Esophagus muscularis mucosa (tissue), 4 donors: ENCODE measurements at places on chromosomes 2 and 18. TPM values are rescaled to one million over a fixed set of nuclear protein-coding genes. Genes with fewer than 3 reads are reported as not detected.

OR6B2 gene
- total RNA-seq: not detected

SLC14A1 gene
- 4.8 TPM for total RNA-seq

COL6A3 gene
- total RNA-seq: 96.2 TPM

ZNF638 gene
- total RNA-seq: 77.1 TPM

STAT4 gene
- 0.26 TPM for total RNA-seq

DNA sequence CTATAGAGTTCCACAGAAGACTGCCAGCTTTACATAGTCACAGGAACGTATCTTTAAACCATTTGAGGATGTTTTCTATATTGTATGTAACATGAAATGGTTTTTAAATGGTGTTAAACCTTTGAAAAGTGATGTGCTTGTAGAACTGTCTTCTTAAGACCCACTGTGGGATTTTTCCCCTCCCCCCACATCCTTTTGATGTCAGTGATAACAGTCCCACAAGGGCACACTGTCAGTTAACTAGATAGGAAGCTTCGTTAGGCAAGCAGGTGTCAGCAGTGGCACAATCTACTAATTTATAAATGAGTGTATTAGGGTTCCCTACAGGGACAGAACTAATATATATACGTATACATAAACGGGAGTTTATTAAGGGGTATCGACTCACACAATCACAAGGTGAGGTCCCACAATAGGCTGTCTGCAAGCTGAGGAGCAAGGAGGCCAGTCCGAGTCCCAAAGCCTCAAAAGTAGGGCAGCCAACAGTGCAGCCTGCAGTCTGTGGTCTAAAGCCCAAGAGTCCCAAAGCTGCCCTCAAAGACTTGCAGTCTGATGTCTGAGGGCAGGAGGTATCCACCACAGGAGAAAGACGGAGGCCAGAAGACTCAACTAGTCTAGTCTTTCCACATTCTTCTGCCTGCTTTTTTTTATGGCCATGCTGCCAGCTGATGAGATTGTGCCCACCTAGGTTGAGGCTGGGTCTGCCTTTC is 23.8 kb upstream of the HNRNPLL start:
- no peaks in the 10 kb centered on the region for H3K36me3 ChIP-seq
- H3K4me1 ChIP-seq: no peaks in the 10 kb centered on the region

DNA sequence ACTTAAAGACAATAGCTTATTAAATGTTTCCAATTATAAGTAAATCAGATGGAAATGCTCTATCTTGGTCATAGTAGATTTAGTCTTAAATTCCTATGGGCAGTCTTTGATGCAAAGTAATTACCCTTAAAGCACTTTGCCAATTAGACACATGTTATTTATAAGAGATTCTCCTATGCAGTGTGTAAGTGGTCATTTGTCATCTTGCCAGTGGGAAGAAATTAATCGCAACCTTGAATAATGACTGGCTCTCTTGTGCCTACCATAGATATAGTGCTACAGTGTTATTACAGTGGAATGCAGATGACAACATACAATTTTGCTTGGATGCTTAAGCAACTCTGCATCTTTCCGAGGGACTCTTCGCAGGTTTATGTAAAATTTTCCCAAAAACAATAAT is 311.0 kb upstream of the THUMPD2 start:
- no peaks in the 10 kb centered on the region for H3K27me3 ChIP-seq
- H3K36me3 ChIP-seq: no peaks in the 10 kb centered on the region
- DNase-seq: no peak
- H3K27ac ChIP-seq: no peak overlapping the region

DNA sequence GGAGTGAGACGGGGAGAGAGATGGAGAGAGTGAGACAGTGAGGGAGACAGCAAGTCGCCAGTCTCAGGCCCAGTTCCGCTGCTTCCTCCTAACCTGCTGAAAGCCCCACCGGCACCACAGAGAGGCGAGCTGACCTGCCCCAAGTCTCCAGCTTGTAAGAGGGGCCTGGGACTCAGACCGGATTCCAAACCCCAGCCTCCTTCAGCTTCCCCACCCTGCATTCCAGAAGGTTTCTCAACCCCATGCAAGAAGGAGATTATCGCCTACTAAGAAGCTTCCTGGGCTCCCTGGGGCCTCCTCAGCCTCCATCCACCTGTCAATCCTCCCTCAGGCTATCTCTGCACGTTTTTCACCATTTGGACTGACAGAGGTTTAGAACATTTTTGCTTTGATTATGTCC is 173.1 kb upstream of the RAB6C start:
- no peaks in the 10 kb centered on the region for H3K27me3 ChIP-seq
- H3K36me3 ChIP-seq: no peaks in the 10 kb centered on the region
- DNase-seq: no peak
- H3K4me1 ChIP-seq: no peaks in the 10 kb centered on the region
- no peak overlapping the region for H3K4me3 ChIP-seq

DNA sequence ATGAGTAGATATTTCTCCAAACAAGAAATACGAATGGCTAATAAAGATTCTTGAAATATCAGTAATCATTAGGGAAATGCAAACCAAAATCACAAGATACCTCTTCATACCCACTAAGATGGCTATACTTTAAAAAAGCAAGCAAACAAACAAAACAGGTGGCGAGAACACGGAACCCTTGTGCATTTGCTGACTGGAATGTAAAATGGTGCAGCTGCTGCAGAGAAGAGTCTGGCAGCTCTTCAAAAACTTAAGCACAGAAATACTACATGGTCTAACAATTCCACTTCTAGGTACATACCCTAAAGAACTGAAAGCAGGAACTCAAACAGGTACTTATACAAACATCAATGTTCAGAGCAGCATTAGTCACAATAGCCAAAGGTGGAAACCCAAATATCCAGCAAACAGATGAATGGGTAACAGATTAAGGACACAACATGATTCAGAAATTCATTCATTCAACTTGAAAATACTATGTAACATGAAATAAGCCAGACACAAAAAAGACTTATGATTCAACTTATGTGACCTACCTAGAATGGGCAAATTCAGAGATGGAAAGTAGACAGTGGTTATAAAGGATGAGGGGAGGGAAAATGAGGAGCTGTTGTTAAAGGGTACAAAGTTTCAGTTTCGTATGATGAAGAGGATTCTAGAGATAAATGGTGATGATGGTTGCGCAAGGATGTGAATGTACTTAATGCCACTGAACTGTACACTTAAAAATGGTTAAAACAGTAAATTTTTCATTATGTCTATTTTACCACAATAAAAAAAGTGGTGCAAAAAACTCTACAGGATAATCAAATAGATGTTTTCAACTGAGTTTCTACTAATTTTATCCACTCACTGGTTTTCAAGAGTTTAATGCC is 26.9 kb upstream of the GPR75 start:
- H3K36me3 ChIP-seq: peaks cover 97% of the 10 kb centered on the region
- no peaks in the 10 kb centered on the region for H3K27me3 ChIP-seq
- H3K4me3 ChIP-seq: no peak overlapping the region
- no peak overlapping the region for H3K27ac ChIP-seq
- DNase-seq: no peak

- no peaks in the 10 kb centered on the region for H3K27me3 ChIP-seq
- H3K27ac ChIP-seq: no peak overlapping the region
- DNase-seq: no peak
- no peaks in the 10 kb centered on the region for H3K36me3 ChIP-seq
- no peaks in the 10 kb centered on the region for H3K4me1 ChIP-seq
Measured at GRCh38 chr18:23703057-23703986, 14.1 kb downstream of the LAMA3 start.

- H3K27me3 ChIP-seq: no peaks in the 10 kb centered on the region
- no peak for DNase-seq
- no peak overlapping the region for H3K4me3 ChIP-seq
- no peak overlapping the region for H3K27ac ChIP-seq
- H3K36me3 ChIP-seq: peaks cover 29% of the 10 kb centered on the region
Measured at GRCh38 chr2:20698916-20699613, 32.1 kb downstream of the GDF7 start.

- H3K4me3 ChIP-seq: no peak overlapping the region
- no peak overlapping the region for H3K27ac ChIP-seq
- no peaks in the 10 kb centered on the region for H3K4me1 ChIP-seq
- DNase-seq: no peak
- no peaks in the 10 kb centered on the region for H3K27me3 ChIP-seq
Measured at GRCh38 chr2:50719837-50720696, 311.9 kb downstream of the NRXN1 start.

GRCh38 chr2:10473121-10473756 is 25.1 kb upstream of the ODC1 start:
- H3K27ac ChIP-seq: no peak overlapping the region
- no peaks in the 10 kb centered on the region for H3K4me1 ChIP-seq
- no peak overlapping the region for H3K4me3 ChIP-seq
- no peak for DNase-seq
- no peaks in the 10 kb centered on the region for H3K36me3 ChIP-seq

- no peaks in the 10 kb centered on the region for H3K36me3 ChIP-seq
- H3K27ac ChIP-seq: peak overlapping the region; percentile 28
- peaks cover 34% of the 10 kb centered on the region for H3K4me1 ChIP-seq
- no peak for DNase-seq
- H3K27me3 ChIP-seq: no peaks in the 10 kb centered on the region
Measured at GRCh38 chr2:46493241-46493970, 14.0 kb downstream of the TMEM247 start.

DNA sequence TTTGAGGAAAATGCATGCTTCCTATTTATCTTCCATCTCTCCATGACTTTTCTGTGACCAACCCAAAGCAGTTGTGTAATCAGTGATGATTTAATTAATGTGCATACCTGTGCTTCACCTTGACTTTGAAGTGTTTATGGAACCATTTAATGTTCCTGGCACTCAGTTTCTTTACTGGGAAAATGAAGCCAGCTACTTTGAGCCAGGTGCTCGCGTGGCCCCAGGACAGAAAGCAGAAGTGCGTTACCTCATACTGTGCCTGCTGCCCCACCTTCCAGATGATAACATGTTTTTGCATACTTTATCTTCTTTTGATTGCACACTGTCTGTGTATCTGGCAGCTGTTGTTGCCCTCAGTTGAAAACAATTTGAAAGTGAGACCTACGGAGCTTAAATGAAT is 61.3 kb downstream of the PMAIP1 start:
- no peak overlapping the region for H3K4me3 ChIP-seq
- no peak for DNase-seq
- no peaks in the 10 kb centered on the region for H3K4me1 ChIP-seq
- H3K27ac ChIP-seq: no peak overlapping the region
- no peaks in the 10 kb centered on the region for H3K27me3 ChIP-seq
- H3K36me3 ChIP-seq: no peaks in the 10 kb centered on the region

DNA sequence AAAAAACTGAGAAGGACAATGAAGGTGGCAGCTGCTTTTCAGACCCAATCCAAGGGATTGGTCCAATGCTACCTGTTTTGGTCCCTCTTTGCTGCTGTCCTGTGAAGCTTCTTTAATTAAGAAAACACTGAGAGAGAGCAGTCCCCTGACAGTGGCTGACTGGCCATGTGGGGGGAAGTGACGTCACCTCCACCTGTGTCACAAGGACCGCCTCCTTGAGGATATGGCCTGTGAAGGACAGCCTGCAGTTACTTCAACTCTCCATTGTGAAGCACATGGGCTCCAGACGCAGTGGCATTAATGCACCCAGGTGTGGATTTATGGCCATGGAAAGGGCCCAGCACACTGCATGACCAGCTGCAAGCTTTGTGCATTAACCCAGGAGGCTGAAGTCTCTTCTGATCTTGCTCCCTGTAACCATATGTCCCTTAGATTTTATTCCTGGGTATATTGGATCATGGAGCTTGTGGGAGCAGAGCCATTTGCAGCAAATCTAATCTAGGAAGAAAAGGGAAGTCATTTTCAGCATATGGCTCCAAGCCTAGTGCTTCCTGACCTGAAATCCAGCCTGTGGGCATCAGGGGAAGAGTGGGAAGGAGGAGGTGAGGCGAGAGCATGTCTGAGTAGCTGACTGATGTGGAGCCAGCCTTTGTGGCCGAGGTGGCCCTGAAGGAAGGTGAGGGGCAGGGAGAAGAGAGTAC is 32.2 kb downstream of the KIF5C start:
- no peak overlapping the region for H3K27ac ChIP-seq
- no peak overlapping the region for H3K4me3 ChIP-seq
- no peaks in the 10 kb centered on the region for H3K36me3 ChIP-seq
- H3K4me1 ChIP-seq: no peaks in the 10 kb centered on the region
- no peaks in the 10 kb centered on the region for H3K27me3 ChIP-seq

- no peak for DNase-seq
- H3K27ac ChIP-seq: no peak overlapping the region
- H3K36me3 ChIP-seq: no peaks in the 10 kb centered on the region
- no peaks in the 10 kb centered on the region for H3K4me1 ChIP-seq
Measured at GRCh38 chr2:216402751-216403150, 9.5 kb upstream of the SMARCAL1 start.

DNA sequence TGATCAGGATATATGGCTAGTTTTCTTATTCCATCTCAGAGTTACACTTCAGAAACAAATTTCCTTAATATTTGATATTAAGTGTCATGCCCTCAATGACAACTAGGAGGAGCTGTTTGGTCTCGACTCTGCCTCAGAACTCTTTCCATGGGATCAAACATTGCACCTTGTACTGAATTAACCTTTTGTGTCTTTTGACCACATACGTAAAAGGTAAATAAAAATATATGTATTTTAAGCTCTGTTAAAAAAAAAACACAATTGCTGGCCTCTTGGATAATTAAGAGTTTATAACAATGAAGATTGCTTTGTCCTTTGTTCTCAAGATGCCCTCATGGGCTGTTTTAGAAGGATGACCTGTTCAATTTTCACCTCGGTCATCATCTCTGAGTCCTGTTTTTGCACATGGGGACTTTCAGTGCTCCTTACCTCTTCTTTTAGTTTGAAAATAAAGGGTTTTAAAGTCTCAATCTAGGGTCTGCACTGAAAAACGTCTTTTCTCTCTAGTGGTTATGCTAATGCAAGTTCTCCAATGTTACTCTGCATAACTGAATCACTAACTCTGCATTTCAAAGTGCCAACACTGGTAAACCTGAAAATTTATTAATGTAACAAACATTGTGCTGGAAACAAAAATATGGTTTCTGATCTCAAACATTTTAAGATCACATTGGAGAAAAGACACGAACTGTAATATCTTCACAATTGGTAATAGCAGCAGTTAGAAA is 18.8 kb upstream of the FN1 start:
- H3K4me3 ChIP-seq: no peak overlapping the region
- H3K4me1 ChIP-seq: peaks cover 6% of the 10 kb centered on the region
- no peaks in the 10 kb centered on the region for H3K36me3 ChIP-seq
- no peak for DNase-seq
- H3K27ac ChIP-seq: no peak overlapping the region

GRCh38 chr18:67875944-67876343 is 359.4 kb upstream of the DSEL start:
- H3K4me1 ChIP-seq: no peaks in the 10 kb centered on the region
- no peak overlapping the region for H3K27ac ChIP-seq
- H3K4me3 ChIP-seq: no peak overlapping the region
- DNase-seq: no peak
